Stimulated activated CD4-positive, alpha-beta T cell treated with anti-CD3 and anti-CD28 coated beads, Interleukin-15, amount 100 ng/mL, for 1 hour (primary cell): ENCODE measurements at places on chromosomes 7 and 10.
A peak's percentile ranks its signal among the peaks of the same experiment; 100 is the strongest.

DNA sequence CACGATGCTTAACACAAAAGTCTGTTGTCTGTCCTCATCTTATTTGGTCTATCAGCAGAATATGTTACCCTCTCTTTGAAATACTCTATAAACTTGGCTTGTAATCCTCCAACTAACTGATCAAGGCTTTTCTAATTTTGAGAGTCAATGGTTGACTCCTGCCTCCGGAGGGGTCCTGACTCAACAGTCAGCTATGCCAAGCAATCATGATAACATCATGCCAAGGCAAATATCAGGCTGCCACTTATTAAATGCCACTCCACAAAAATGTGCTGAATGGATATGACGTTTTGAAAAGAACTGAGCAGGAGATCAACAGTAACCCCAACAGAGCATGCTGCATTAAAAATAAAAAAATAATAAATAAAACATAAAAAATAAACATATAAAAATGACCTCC, 116.1 kb downstream of the PARD3 start:
- no peak for DNase-seq

DNA sequence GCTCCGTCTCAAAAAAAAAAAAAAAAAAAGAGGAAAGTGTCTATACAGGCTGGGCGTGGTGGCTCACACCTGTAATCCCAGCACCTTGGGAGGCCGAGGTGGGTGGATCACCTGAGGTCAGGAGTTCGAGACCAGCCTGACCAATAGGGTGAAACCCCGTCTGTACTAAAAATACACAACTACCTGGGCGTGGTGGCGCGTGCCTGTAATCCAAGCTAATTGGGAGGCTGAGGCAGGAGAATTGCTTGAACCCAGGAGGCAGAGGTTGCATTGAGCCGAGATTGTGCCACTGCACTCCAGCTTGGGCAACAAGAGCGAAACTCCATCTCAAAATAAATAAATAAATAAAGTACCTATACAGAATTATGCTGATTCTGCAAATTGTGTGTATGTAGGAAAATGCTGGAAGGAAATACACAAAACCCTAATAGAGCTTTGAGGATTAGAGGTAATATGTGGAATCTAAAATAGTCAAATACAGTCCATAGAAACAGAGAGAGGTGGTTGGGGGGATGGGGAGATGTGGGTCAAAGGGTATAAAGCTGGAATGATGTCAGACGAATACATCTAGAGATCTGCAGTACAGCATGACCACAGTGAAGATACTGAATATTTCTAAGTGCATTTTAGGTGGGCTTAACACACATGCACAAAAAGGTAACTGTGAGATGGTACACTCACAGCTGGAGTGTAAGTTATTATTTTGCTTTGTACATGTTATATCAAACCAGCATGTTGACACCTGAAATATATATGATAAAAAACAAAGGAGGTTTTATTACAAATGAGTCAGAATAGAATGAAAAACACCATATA, 174.5 kb upstream of the KLF14 start:
- DNase-seq, result no peak

- DNase-seq, result no peak
Observed at GRCh38 chr10:133072196-133072595, 15.5 kb upstream of the ADGRA1 start.

- no peak for DNase-seq
Observed at GRCh38 chr10:99799613-99800012, 17.2 kb downstream of the ABCC2 start.

GRCh38 chr7:35875292-35875691, 74.4 kb downstream of the SEPTIN7 start:
- no peak for DNase-seq

DNA sequence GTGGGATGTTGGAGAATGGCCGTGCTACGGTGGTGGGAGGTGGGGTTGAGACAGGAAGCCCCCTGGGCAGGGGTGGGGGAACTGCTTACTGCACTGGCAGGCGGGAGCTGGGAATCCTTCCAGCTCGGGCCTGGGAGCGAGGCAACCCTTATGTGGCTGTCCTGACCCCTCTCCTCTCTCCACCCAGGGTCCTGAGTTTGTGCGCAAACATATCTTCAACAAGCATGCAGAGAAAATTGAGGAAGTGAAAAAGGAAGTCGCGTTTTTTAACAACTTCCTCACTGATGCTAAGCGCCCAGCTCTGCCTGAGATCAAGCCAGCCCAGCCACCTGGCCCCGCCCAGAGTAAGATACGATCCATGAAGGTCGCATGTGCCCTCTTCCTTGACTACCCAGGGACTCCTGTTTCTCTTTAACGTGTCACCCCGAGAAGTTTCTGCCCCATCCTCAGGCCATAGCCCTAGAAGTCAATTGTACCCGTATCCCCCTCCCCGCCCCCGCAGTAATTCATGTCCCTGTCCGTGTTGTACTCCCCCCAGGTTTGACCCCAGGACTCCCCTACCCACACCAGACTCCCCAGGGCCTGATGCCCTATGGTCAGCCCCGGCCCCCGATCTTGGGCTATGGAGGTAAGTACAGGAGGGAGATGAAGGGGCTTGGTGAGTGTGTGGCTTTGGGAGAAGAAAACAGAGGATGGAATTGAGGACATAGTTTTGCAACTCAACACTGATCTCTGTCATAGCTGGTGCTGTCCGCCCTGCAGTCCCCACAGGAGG, 1.8 kb downstream of the UFSP1 start:
- no peak for DNase-seq

DNA sequence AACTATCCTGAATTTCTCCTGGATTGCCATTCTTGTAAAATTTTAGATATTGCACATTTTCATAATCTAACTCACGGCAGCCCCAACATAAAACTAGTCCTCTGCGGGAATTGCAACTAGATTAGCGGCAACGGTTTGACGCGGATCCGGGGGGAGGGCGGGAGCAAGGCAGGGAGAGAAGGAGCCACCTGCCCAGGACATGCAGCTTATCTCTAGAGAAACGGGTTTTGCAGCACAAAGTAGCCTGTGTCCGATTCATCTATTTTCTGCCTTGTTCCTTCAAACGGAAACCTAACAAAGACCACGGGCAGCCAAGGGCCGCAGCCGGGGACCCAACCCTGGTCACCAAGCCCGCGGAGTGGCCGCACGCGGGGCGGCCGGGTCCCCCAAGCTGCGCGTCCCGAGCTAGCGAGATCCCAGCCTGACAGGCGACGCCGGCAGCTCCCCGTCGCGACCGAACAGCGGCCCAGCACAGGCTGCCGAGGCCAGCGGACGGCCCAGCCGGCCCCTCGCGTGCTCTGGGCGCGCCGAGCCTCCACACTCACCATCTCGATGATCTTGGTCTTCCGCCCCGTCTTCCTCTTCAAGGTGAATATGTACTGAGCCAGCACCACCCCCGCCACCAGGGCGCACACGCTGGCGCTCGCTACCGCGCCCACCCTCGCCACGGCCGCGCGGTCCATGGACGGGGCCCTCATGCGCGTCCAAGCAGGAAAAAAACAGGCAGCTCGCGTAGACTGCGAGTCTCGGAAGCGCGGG, at the start of gene NT5C3A:
Gene NT5C3A (minus strand): TSS at position 754 of the 759 bp plus-strand sequence. CDS start 71 bp downstream, at position 683.
- no peak for DNase-seq

- no peak for DNase-seq
Observed at GRCh38 chr10:52332815-52333214, 18.7 kb downstream of the DKK1 start.

DNA sequence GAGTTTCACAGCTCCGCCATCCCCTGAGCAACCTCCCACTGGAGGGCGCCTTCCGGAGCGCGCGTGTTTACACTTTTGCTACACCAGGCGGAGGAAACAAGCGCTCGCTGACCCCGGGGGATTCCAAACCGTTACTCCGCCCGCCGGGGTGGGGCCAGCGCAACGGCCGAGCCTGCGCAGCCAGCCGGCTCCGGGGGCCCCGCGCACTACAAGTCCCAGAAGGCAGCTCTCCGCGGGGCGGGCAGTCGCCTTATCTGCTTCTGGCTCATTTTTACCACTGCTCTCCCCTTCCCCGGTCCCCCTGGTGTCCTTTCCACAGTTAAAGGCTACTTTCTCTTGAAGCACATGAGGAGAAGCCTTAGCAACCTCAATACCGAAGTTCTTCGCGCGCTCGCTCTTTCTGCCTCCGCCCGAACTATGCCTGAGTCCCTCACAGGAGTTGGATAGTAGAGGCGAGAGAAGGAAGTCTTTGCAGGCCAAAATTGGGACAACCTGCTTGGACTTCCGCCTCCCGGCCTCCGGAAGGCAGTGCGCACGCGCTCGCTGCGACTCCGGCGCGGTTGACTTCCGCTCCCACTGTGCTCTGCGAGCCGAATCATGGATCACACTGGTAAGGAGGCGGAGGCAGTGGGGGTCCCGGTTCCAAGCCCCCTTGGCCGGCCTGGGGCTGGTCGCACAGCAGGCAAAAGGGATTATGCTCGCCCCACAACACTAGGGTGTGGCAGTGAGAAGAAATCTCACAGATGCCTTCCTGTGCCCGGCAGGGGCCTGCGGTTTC, at the start of gene CBLL1:
Gene CBLL1 (plus strand): TSS at position 576 of the 778 bp plus-strand sequence. CDS start 22 bp downstream, at position 598.
- DNase-seq, result peak; percentile 98

DNA sequence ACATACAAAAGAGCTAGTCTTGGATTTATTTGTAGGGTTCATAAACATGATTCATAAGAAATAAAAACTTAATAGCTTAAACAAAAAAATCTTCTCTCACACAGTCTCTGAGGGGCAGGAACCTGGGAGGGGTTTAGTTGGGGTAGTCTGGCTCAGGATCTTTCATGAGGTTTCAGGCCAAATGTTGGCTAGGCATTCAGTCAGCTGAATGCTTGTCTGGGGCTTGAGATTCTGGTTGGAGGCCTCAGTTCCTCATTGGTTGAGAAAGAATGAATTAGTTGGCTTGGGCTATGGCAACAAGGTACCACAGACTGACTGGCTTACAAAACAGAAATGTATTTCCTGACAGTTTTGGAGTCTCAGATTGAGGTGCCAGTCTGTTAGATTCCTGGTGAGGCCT, 74.3 kb downstream of the ANKRD7 start:
- DNase-seq, result no peak

DNA sequence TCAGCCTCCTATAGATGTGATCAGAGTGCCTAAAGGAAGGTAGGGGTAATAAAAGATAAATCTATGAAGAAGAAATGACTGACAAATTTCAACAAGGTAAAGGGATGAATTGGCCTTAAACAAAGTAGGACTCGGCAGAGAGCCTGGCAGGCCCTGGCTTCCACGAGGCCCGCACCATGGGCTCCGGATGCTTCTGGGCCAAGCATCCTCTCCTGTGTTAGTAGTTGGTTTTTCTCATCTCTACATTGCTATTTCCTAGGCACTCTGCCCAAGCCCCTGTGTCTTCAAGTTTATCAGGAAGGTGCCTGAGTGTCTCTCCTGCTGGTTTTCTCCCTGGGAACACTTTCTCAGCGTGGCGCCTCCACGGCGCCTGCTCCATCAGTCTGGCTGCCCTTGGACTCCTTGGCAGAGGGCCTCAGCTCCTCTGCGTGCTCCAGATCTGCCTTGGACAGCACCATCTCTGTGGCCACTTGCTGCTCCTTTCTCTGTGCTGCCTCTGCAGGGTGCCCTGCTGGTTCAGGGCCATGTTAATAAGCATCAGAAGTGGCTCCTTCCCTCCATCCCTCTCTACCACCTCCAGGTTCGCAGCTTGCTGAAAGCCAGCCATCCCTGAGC, 413.3 kb upstream of the DPP6 start:
- no peak for DNase-seq

GRCh38 chr10:51718804-51719291, 19.5 kb upstream of the CSTF2T start:
- DNase-seq, result no peak

DNA sequence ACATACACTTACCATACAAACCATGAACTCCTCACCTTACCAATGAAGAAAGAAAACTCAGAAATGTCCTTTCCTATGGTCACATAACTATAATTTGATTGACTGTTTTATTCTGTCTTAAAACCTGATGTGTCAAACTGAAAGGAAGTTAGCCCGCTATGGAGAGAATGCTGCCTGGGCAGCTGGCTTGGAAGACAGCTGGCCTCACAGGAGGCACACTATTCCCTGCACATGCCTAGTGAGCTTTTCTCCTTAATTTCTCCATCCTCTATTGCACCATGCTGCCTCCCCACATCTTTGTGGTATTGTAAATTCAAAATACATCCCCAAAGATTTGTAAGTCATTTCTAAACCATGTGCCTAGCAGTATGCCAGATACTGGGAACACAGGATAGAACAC, 163.3 kb downstream of the STK31 start:
- no peak for DNase-seq

GRCh38 chr10:95540514-95541052, 20.6 kb downstream of the SORBS1 start:
- no peak for DNase-seq

DNA sequence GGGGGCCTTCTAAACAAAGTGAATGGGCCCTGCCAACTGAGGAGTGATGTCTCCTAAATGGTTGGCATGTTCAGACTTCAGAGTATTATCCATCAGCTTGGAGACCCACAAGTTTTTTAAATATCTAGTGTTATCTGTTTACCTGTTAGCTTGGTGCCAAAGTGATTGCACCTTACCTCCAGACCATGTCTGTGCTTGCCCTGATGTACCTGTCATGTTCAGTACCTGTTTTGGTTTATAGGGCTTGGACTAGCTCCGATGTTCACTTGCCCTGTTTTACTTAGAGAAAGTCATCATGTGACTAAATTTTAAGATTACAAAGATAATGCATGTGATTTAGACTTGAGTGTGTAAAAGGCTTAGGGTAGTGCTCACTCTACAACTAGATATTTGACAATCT, 67.7 kb downstream of the CNNM2 start:
- DNase-seq, result no peak

DNA sequence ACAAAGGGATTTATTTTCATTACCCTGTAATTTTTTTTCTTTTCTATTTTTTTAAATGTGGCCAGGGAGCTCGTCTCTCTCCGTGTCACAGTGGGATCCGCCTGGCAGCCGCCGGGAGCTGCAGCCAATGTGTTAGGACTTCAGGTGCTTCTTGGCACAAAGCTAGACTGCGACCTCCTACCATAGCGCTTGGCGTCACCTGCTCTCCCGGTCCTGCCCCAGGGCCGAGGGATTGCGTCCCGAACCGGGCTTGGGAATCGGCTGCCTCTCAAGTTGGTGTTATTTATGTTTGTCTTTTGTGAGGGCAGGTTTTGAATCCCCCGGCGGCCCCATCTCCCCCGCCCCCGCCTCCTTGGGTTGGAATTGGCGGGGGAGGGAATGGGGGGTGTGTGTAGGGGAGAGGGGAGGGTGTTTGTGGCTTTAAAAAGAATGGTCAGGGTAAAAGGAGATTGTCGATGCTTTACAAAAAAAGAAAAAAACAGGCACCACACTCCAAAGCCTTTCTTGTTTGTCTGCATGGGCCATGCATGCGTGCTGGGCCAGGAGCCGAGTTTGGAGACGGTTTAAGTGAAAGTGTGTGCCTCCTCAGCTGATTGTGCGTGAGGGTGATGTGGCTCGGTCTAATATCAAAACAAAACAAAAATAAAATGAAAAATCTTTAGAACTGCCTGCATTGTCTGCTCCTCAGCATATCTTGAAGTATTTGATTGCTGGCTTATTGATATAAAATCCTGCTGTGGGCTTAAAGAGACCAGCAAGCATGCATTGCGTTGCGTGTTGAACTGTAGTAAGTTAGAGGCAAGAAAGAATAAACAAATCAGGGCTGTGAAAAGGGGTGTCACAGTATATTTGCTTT, 1.2 kb downstream of the PPP1R9A start:
- no peak for DNase-seq

GRCh38 chr10:12062754-12063482, 5.8 kb upstream of the DHTKD1 start:
- DNase-seq, result no peak
